ENCODE measurements at places on chromosomes 5 and 9.

- no peak for DNase-seq
Measured at GRCh38 chr5:61087921-61088320, 74.3 kb downstream of the SMIM15 start.

GRCh38 chr9:70880535-70880934 is 240.9 kb downstream of the TRPM3 start:
- no peak for DNase-seq

- DNase-seq: no peak
Measured at GRCh38 chr5:138898299-138898698, 23.2 kb upstream of the LRRTM2 start.

GRCh38 chr5:73818357-73818756 is 192.4 kb downstream of the ARHGEF28 start:
- DNase-seq: no peak

- DNase-seq: no peak
Measured at GRCh38 chr9:134412298-134412711, 86.0 kb downstream of the RXRA start.

DNA sequence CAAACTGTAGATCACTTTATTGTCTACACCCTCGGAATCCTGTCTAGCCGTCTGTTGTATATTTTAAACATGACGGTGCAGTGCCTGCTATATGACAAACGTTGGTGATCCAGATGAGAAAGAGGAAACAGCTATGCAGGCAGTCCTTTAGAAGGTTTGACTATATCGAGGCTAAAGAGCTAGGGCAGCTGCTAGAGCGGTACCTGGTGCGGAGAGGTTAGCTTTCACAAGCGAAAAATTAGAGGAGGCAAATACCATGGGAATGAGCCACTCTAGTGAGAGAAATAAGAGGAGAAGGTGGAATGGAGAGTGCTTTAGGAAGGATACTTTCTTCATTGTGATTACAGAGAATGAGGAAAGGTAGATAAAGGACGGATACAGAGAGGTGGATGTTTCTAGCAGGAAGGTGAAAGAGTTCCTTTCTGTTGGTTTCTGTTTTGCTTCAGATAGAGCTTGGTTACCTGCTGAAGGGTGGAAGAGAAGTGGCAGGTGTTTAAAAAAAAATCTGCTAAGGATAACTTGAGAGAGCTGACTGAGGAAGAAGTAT is 959 bp upstream of the FBXL17 start:
- DNase-seq: no peak
